Activated T-helper 9 cell treated with anti-CD3 and anti-CD28 coated beads, Interleukin-2, amount 50 U/mL, for 16 hours (primary cell): ENCODE measurements at places on chromosomes 2 and 18.

- no peak for DNase-seq
Observed at GRCh38 chr18:30280861-30281470, 761.6 kb downstream of the DSC3 start.

GRCh38 chr2:52536929-52537460, 1230.6 kb upstream of the CHAC2 start:
- no peak for DNase-seq

GRCh38 chr2:221195829-221196228, 376.3 kb downstream of the EPHA4 start:
- DNase-seq, result no peak

DNA sequence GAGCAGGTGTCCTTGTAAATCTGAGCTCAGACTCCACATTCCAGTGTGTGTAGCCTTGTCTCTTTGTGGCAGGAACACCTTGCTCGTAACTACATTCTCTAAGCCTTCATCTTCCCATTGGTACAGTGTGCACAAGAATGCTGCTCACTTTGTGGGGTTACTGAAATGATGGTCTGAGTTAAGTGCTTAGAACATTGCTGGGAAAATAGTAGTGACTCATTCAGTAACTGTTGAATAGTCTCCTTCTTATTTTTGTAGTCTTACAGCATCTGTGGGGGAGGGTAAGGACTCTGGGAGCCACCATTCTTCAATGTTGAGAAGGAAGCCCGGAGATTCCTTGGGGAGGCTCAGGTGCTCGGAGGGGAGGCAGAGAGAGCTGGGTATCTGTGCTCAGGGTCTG, 236.0 kb upstream of the HDAC4 start:
- DNase-seq, result no peak

DNA sequence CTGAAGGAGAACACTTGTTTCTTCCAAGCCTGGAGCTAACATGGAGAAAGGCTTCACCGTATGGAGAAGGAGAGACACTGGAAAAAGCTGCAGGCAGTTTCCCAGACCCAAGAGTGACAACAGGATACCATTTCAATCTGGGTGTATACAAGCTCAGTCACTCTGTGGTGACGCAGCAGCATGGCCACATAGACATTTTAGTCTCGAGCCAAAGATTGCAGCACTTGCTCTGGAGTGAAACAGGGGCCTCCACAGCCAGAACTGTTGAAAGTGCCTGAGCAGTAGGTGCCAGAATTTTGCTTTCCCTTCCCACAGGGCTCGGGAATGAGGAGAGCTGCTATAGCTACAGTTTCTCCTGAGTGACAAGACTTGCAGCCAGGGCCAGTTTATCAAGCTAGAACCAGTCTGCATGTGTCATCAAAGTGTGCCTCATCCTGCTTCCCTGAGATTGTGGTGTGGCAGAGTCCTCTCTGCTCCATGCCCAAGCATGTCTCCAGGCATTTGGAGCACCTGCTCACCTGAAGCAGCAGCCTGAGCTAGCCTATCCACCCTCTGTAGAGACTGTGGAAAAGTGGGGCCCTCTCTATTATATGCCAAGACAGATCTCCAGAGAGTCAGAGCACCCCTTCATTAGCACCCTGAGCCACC, 234.6 kb upstream of the CDH19 start:
- DNase-seq, result no peak

DNA sequence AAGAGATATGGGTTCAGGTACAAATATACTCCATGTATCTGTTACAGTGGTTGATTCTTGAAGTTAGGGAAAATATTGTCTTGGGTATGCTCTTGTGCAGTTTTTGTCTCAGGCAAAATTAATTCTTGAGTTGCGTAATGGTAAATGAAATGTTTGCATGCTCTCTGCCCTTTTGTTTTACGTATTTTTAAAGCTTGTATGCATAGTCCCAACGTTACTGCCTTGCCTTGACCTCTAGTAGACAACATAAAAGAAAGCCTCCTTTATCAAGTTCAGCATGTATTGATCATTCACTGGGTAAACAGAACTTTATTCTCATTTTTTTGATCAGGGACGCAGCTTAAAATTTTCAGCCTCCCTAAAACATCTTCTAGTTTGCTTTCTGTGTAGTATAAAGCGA, 283.1 kb downstream of the THSD7B start:
- DNase-seq, result no peak

DNA sequence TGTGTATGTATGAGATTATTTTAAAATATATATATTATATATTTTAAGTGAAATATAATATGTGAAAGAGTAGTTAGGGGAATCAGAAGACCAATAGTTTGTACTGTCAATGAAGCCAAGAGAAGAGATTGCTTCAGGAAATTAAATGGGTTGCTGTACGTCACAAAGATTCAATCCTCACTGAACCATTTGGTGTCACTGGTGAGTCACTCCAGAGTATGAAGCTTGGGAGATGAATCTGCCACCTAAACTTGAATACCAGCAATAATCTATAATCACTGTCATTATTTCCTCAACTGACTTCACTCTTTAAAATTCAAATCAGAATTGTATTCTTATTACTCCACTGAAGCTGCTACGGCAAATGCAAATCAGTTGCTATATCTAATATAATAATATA, 41.9 kb upstream of the SCN9A start:
- no peak for DNase-seq
